ENCODE measurements at places on chromosomes 7 and 10. TPM values are rescaled to one million over a fixed set of nuclear protein-coding genes. Genes with fewer than 3 reads are reported as not detected.

DNA sequence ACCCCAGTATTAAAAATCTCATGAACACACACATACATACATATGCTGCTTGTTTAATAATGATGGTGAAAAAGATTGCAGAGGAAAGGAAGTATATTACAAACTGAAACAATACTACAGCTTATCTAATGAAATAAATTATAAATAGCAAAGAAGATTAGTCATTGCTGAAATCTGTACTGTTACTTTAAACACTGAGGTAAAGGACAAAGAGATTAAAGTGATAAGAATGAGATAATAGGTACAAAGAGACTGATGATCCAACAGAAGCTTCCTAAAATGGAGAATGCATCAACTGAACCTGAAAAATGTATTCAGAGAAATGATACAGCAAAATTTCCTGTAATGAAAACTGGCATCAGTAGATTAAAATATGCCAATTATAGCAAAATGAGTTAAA lies 91.5 kb upstream of the KCND2 start:
- H3K27ac ChIP-seq: no peak overlapping the region
- no peaks in the 10 kb centered on the region for H3K4me1 ChIP-seq
- H3K36me3 ChIP-seq: no peaks in the 10 kb centered on the region

- H3K27ac ChIP-seq: no peak overlapping the region
- H3K4me1 ChIP-seq: peaks cover 82% of the 10 kb centered on the region
- H3K27me3 ChIP-seq: no peaks in the 10 kb centered on the region
These were observed 12.0 kb downstream of the GIMAP8 start for GRCh38 chr7:150462413-150462812.

GRCh38 chr10:86368046-86368445 lies 1.5 kb upstream of the GRID1 start:
- H3K4me3 ChIP-seq: peak overlapping the region; percentile 11
- H3K36me3 ChIP-seq: peaks cover 4% of the 10 kb centered on the region
- no peak overlapping the region for H3K27ac ChIP-seq
- H3K4me1 ChIP-seq: peaks cover 21% of the 10 kb centered on the region
- DNase-seq: no peak

- no peak overlapping the region for H3K4me3 ChIP-seq
- no peaks in the 10 kb centered on the region for H3K36me3 ChIP-seq
- no peaks in the 10 kb centered on the region for H3K4me1 ChIP-seq
- H3K27me3 ChIP-seq: no peaks in the 10 kb centered on the region
- H3K27ac ChIP-seq: no peak overlapping the region
These were observed 70.7 kb downstream of the C10orf105 start for GRCh38 chr10:71648933-71649320.

GRCh38 chr7:134155871-134156270 lies 28.7 kb downstream of the LRGUK start:
- H3K4me1 ChIP-seq: no peaks in the 10 kb centered on the region
- no peak overlapping the region for H3K27ac ChIP-seq
- no peak for DNase-seq
- no peaks in the 10 kb centered on the region for H3K27me3 ChIP-seq

- H3K36me3 ChIP-seq: no peaks in the 10 kb centered on the region
- H3K27me3 ChIP-seq: peaks cover 1% of the 10 kb centered on the region
- no peak overlapping the region for H3K4me3 ChIP-seq
- peaks cover 5% of the 10 kb centered on the region for H3K4me1 ChIP-seq
- DNase-seq: no peak
- H3K27ac ChIP-seq: no peak overlapping the region
These were observed 34.8 kb upstream of the PURB start for GRCh38 chr7:44920119-44920518.

GRCh38 chr7:16930946-16931345 lies 49.2 kb upstream of the AGR3 start:
- peaks cover 60% of the 10 kb centered on the region for H3K4me1 ChIP-seq
- no peak overlapping the region for H3K4me3 ChIP-seq
- no peak overlapping the region for H3K27ac ChIP-seq
- H3K27me3 ChIP-seq: no peaks in the 10 kb centered on the region

GRCh38 chr10:98302741-98303365 lies 34.9 kb upstream of the LOXL4 start:
- no peak overlapping the region for H3K27ac ChIP-seq
- peaks cover 5% of the 10 kb centered on the region for H3K36me3 ChIP-seq
- H3K4me3 ChIP-seq: no peak overlapping the region
- no peaks in the 10 kb centered on the region for H3K4me1 ChIP-seq
- DNase-seq: no peak

The DRGX gene
- polyA plus RNA-seq: not detected

The IMMP2L gene
- 19.6 TPM for polyA plus RNA-seq

The ANKRD30A gene
- not detected for polyA plus RNA-seq

DNA sequence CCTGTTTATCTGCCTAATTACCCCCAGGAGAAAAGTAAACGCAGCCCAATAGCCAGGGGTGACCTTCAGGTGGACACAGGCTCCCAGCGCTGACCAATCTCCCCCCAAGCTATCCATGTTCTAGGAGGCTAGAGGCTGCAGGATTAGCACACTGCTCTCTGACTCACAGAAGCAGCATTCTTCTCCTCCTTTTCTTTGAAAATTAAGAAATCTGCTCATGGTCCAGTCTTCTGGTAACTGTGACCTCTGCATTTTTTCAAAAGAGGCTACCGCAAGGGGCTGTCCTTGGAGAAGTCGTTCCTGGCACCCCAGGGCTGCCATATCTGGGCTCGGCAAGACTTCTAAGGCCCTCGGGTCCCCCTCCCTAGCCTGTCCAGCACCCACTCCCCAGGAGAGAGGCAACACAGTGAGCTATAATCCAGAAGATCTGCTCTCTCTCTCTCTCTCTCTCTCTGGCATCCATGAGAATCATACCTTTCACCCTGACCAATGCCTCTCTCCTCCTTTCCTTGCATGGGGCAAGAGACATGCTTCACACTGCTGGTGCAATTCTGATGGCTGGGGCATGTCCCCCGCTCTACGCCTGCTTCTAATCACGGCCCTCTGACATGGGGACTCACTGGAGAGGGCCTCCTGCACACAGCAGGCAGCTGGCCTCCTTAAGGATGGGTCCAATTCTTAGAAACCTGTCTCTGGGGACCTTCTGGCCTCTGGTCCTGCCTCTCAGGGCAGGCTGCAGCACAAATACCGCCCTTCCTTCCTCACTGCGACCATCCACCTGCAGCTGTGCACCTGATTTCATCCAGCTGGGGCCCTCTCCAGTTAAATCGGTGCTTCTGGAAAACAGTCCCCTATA lies 27.3 kb downstream of the ANXA11 start:
- H3K4me1 ChIP-seq: peaks cover 70% of the 10 kb centered on the region
- H3K27me3 ChIP-seq: no peaks in the 10 kb centered on the region
- peak overlapping the region; percentile 90 for H3K27ac ChIP-seq
- no peak for DNase-seq
- peaks cover 54% of the 10 kb centered on the region for H3K36me3 ChIP-seq
- H3K4me3 ChIP-seq: no peak overlapping the region

The AMZ1 gene
- polyA plus RNA-seq: not detected

The GIMAP7 gene
- polyA plus RNA-seq: 821 TPM

The TRIM50 gene
- not detected for polyA plus RNA-seq

- no peaks in the 10 kb centered on the region for H3K36me3 ChIP-seq
- no peak overlapping the region for H3K4me3 ChIP-seq
- DNase-seq: no peak
- H3K27me3 ChIP-seq: no peaks in the 10 kb centered on the region
These were observed 53.1 kb upstream of the TM9SF3 start for GRCh38 chr10:96639899-96640298.

- H3K27me3 ChIP-seq: no peaks in the 10 kb centered on the region
- no peak overlapping the region for H3K4me3 ChIP-seq
- no peak for DNase-seq
- H3K4me1 ChIP-seq: peaks cover 8% of the 10 kb centered on the region
- H3K27ac ChIP-seq: no peak overlapping the region
These were observed 12.4 kb downstream of the ZNF789 start for GRCh38 chr7:99485094-99485493.

DNA sequence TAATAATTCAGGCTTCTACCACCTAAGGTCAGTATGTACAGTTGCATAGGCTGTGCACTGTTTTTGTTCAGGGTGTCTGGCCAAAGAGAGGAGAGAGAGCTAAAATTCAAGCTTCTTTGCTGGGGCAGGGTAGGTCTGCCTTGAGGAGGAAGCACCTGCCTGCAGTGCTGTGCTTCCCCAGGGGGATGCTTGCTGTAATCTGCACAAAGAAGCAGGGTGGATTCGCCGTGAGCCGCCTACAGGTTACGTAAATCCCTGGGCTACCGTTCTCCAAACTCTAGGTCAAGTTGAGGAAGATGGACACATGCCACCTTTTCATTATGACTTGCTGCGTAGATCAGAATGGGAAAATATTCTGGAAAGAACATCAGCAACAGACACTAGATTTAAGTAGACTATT lies 543.3 kb downstream of the TNS3 start:
- no peak for DNase-seq
- H3K36me3 ChIP-seq: no peaks in the 10 kb centered on the region
- no peak overlapping the region for H3K27ac ChIP-seq
- H3K4me3 ChIP-seq: no peak overlapping the region
- no peaks in the 10 kb centered on the region for H3K4me1 ChIP-seq

- H3K27me3 ChIP-seq: no peaks in the 10 kb centered on the region
- no peaks in the 10 kb centered on the region for H3K36me3 ChIP-seq
- H3K4me1 ChIP-seq: no peaks in the 10 kb centered on the region
- no peak overlapping the region for H3K4me3 ChIP-seq
These were observed 6.9 kb upstream of the LDB3 start for GRCh38 chr10:86661161-86662025.

DNA sequence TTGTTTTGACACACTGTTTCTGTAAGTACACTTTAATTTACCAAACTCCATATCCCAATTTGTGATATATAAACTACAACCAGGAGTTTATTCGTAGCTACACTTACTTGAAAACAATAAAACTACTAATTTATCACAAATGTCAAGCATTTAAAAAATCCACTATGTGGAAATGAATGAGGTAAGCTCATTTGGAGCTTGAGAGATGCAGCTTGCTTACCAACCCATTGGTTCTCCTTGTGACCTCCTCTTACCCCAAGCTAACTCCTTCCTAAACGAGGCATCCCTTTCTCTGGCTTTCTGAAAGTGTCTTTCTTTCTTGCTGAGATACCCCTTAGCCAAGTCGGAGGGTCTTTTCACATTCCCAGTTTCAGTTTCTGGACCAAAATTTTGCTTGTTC lies 2.5 kb downstream of the OR6V1 start:
- no peak overlapping the region for H3K27ac ChIP-seq
- H3K4me1 ChIP-seq: no peaks in the 10 kb centered on the region
- H3K36me3 ChIP-seq: no peaks in the 10 kb centered on the region
- H3K27me3 ChIP-seq: peaks cover 1% of the 10 kb centered on the region

The ANKRD1 gene
- polyA plus RNA-seq: not detected

DNA sequence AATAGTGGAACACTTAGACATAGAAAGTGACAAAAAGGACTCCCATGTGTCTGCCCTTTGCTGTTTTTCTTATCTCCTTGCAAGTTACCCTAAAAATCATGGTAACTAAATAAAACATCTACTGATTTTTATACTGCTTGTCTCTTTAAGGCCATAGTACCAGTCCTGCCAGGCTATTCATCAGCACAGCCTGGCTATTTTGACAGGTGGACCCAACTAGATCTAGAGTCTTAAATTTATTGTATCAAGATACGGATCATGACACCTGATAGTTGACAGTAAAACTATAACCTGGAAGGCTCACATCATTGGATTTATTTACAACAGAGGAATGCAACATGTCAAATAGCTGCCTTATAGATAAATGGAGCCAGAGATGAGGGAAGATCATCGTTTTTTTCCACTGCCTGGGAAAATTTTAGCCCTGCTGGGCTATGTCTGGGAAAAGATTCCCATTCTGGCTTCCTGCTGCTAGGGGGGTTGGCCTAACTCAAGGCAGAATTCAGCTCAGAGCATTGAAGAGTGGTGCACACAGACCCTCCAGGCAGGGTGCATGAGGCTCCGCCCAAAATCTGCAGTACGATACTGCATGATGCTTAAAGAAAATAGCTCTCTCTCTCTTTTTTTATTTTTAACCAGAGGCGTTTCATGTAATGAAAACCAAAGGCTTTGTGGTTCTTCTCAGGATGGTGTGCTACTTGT lies 292.0 kb upstream of the FZD8 start:
- DNase-seq: no peak
- peaks cover 31% of the 10 kb centered on the region for H3K27me3 ChIP-seq
- no peaks in the 10 kb centered on the region for H3K4me1 ChIP-seq
- no peaks in the 10 kb centered on the region for H3K36me3 ChIP-seq

- peaks cover 34% of the 10 kb centered on the region for H3K36me3 ChIP-seq
- H3K4me1 ChIP-seq: no peaks in the 10 kb centered on the region
- no peak overlapping the region for H3K4me3 ChIP-seq
- no peak overlapping the region for H3K27ac ChIP-seq
These were observed 10.3 kb downstream of the TACC2 start for GRCh38 chr10:121999301-121999700.

DNA sequence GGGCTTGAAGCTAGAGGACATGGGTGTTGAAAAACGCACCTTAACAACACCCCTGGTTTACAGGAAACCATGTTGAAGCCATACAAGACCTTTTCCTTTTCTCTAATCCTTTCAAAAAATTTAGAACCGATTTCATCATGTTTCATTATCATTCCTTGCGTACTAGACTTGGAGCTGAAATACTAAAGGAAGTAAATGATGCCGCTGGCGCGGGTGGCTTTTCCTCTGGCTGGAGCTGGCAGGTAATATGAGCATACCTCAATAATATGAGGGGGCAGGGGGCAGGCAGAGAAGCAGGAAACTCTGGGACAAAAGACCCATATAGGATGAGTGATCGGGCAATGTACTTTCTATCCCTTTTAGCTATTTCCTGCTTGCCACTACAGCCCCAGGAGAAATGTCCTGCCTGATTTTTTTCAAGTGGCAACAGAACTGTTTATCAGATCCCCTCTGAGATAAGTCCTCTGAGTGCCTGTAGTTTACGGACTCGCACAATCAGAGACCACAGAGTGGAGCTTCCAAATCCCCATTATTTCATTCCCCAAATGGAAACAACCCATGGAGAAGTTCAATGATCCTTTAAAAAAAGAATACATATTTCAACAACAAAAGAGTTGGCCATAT lies 450.1 kb downstream of the KCNMA1 start:
- no peaks in the 10 kb centered on the region for H3K4me1 ChIP-seq
- no peak overlapping the region for H3K4me3 ChIP-seq
- H3K27me3 ChIP-seq: peaks cover 4% of the 10 kb centered on the region
- H3K36me3 ChIP-seq: no peaks in the 10 kb centered on the region
- H3K27ac ChIP-seq: no peak overlapping the region

DNA sequence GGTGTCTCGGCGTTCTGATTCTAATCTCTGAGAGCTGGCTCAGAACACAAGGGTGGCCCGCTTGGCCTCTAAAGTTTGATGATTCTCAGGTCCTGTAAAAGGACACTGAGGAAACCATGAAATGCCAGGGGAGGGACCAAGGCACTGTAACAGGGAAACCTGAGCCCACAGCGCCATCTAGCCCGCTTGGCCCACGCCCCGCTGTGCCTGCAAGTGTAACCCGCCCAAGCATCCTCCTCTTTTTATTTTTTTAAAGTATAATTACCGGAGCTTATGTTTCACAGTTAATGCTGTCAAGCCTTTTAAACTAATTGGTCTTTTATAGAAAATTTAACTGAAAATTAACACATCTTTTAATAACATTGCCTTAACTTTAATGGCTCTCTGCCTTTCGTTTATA lies 734.7 kb downstream of the KCNMA1 start:
- no peak for DNase-seq
- H3K36me3 ChIP-seq: no peaks in the 10 kb centered on the region
- H3K4me3 ChIP-seq: no peak overlapping the region

The HOXA10 gene
- not detected for polyA plus RNA-seq
